ENCODE measurements at places on chromosomes 11 and 22. TPM values are rescaled to one million over a fixed set of nuclear protein-coding genes. Genes with fewer than 3 reads are reported as not detected.

The GRIA4 gene
- not detected for total RNA-seq

The DDTL gene
- not detected for total RNA-seq

The KDM4E gene
- total RNA-seq = not detected

The OR4P4 gene
- total RNA-seq = not detected

The OR8G1 gene
- not detected for total RNA-seq

The CRYBB3 gene
- total RNA-seq = not detected

The RIMBP3B gene
- total RNA-seq = not detected

The ZNF70 gene
- total RNA-seq = 6.3 TPM

The KCNQ1 gene
- total RNA-seq = 1.00 TPM

The SFI1 gene
- 12.6 TPM for total RNA-seq

The ARHGAP42 gene
- 13.9 TPM for total RNA-seq

The OR10A2 gene
- not detected for total RNA-seq

The CARD10 gene
- total RNA-seq = 5.7 TPM

The CEP164 gene
- 4.7 TPM for total RNA-seq

The ISX gene
- not detected for total RNA-seq

The SERHL2 gene
- 13.4 TPM for total RNA-seq

The OR56A1 gene
- total RNA-seq = not detected

Data from gastrocnemius medialis (tissue), 4 donors.